ENCODE measurements at places on chromosomes 6 and 20.

DNA sequence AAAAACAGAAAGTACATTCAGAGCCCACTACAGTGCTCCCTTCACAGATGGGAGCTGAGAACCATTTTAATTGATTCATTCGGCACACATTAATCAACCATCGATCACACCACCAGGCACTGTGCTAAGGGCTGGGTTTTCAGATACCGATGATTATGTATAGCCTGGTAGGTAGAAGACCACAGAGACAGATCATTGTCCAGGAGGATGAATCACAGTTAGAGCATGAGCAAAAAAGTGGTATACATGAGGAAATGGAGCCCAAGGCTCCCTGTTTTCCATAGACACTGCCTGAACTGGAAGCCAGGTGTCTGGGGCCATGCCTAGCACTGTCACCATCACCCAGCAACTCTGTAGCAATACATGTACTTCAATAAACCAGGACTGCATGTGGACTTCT lies 9.0 kb upstream of the PRDM1 start:
- DNase-seq, result no peak

GRCh38 chr6:169794317-169795055 lies 43.1 kb downstream of the ERMARD start:
- no peak for DNase-seq

DNA sequence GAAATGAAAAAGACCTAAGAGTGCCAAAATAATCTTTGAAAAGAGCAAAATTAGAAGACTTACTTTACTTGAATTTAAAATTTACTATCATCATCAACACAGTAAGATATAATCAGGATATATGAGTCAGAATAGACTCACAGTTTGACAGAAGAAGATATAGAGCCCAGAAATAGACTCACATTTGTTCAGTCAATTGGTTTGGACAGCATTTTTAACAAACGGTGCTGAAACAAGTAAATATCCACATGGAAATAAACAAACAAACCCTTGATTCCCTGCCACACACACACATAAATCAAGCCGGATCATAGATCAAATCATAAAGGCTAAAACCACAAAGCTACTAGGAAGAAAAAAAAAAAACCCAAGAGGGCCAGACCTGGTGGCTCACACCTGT lies 291.1 kb downstream of the ADGRG6 start:
- DNase-seq, result no peak

DNA sequence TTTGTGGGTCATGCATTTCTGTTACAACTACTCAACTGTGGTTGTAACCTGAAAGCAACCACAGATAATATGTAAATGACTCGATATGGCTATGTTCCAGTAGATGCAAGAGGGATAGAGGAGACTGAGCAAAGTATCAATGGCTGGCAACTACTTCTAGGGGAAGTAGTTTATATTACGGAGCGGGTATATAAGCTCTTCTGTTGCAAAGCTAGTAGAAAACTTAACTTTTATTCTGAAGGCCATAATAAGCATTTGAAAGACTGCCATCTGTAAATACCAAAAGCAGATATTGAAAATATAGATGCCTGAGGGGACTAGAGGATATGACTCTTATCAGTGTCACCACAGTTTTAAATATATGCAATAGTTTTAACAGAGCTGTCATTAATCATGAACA lies 655.3 kb downstream of the PHF3 start:
- no peak for DNase-seq

DNA sequence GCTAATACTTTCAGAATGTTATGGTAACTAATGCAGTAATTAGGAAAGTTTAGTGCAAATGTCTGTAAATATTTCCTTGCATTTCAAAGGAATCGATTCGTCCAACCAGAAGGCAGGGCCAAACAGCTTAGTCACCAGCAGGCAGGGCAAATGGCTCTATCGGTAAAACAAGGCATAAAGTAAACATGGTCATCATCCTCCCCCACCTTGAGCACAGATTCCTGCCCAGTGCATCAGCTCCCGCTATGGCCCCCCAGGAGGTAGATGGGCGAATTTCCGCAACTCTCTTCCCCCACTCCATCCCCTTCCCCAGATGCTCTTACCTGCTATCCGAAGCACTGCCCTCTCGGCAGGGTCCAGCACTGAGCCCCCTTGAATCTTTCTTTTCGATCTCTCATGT lies 103.8 kb upstream of the BEND6 start:
- DNase-seq, result no peak

- no peak for DNase-seq
Observed at GRCh38 chr20:61809006-61809770, 256.5 kb downstream of the TAF4 start.

- peak; percentile 54 for DNase-seq
Observed at GRCh38 chr6:148166339-148166968, 176.2 kb upstream of the SASH1 start.

DNA sequence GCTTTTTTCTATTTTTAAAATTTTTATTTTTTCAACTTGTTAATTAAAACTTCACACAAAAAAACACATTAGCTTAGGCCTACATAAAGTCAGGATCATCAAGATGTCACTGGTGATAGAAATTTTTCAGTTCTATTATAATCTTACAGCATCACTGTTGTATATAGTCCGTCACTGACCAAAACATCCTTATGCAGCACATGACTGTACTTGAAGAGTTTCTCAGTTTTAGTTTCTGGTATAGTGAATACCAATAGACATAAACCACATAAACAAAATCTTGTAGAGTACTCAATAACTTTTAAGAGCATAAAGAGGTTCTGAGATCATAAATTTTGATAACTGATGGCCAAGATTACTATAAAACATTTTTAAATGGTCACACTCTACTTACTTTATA lies 71.8 kb downstream of the ASCC3 start:
- no peak for DNase-seq
